Breast epithelium (tissue), 4 donors: ENCODE measurements at places on chromosomes 7 and 10.
A peak's percentile ranks its signal among the peaks of the same experiment; 100 is the strongest.

DNA sequence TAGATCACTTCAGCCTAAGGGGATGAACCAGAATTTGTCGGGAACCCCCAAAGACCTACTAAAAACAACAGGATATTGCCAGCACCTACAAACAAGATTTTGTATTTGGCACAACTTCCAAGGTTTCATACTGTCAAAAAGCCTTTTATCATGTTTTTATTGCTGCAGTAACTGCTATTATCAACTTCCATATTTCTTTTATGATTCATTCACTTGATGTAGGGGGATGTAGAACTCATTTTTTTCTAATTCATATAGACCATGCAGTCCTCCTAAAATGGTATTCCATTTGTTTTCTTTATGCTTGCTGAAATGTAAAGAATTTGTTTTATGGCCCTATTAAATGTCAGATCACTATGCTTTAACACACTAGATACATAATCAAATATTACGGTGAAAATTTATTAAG lies 30.0 kb upstream of the WNT16 start:
- H3K27me3 ChIP-seq, result no peaks in the 10 kb centered on the region
- no peak for DNase-seq
- H3K27ac ChIP-seq, result no peak overlapping the region

- no peak for DNase-seq
- H3K36me3 ChIP-seq, result no peaks in the 10 kb centered on the region
- H3K27me3 ChIP-seq, result no peaks in the 10 kb centered on the region
- H3K4me1 ChIP-seq, result no peaks in the 10 kb centered on the region
- H3K27ac ChIP-seq, result no peak overlapping the region
Measured at GRCh38 chr7:81501220-81501619, 268.6 kb downstream of the HGF start.

DNA sequence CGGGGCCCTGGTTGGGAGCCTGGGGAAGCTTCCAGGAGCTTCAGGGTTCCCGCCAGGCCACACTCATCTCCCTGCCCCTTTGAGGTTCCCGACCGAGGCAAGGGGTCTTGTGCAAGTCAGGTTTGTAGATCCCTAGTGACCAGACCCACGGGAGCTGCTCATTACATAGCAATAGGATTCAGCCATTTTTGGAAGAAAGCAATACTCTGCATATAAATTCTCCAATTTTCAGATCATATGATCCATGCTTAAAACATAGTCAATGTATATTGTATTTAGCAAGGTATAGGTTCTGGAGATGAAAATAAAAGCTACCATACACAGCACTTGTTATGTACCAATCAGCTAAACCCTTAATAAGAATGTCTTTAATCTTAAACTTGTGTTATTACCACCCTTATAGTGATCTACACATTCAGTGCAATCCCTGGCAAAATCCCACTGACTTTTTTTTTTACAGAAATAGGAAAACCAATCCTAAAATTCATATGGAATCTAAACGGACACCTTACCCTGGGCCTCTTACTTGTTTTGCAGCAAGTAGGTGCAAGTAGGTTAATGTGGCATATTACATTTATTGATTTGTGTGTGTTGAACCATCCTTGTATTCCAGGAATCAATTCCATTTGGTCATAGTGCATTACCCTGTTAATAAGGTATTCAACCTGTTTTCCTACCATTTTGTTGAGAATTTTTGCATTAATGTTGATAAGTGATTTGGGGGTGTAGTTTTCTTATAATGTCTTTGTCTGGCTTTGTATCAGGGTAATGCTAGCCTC lies 13.8 kb upstream of the FKBP9 start:
- no peaks in the 10 kb centered on the region for H3K36me3 ChIP-seq
- peak overlapping the region; percentile 88 for H3K27ac ChIP-seq
- H3K4me1 ChIP-seq, result peaks cover 4% of the 10 kb centered on the region
- no peaks in the 10 kb centered on the region for H3K27me3 ChIP-seq

DNA sequence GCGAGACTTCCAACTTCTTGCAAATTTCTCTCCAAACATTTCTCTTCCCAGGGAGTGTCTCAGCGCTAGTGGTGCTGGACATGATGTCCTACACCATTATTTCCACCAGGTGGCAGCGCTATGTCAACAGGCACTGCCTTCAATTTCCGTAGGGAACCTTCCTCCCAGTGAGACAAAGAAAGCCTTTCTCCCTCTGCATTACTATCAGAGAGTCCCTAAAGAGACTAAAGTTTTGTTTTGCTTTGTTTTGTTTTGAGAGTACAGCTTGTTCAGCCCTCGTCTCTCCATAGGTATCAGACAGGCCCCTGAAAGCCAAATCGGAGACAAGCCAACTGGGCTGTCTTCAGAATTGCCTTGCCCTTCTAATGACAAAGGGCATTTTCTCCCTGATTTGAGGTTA lies 44.2 kb upstream of the GGCT start:
- DNase-seq, result peak; percentile 73
- peak overlapping the region; percentile 93 for H3K27ac ChIP-seq
- no peak overlapping the region for H3K4me3 ChIP-seq
- no peaks in the 10 kb centered on the region for H3K36me3 ChIP-seq

- no peak overlapping the region for H3K4me3 ChIP-seq
- H3K4me1 ChIP-seq, result no peaks in the 10 kb centered on the region
- H3K36me3 ChIP-seq, result no peaks in the 10 kb centered on the region
- no peak for DNase-seq
- H3K27ac ChIP-seq, result no peak overlapping the region
Measured at GRCh38 chr10:36349445-36350078, 707.5 kb upstream of the FZD8 start.

DNA sequence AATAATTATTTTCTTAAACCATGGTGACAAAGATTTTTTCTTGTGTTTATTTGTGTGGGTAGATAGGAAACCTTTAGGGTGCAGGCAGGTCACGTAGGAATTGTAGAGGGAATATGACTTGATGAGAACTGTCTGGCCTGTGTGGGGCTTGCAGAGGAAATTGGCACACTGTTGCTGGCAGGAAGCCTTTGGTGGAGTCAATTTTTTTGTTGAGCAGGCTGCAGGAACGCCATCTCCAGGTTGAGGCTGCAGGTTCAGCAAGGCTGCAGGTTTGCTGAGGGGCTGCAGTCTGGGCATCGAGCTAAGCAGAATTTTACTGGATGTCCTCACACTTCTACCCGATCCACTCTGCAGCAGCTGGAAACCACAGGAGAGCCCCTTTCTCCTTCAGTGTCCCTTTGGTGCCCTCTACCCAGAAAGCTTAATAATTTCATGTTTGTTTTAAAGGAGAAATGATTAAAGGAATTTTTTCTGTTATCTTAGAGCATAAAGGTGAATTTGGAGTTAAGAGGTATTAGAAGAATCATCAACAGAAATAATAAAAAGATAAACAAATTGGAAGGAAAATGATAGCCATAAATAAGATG lies 37.0 kb downstream of the TBC1D12 start:
- no peak overlapping the region for H3K27ac ChIP-seq
- H3K4me1 ChIP-seq, result no peaks in the 10 kb centered on the region
- H3K36me3 ChIP-seq, result no peaks in the 10 kb centered on the region

GRCh38 chr7:33593611-33594010 lies 311.7 kb upstream of the BMPER start:
- no peak overlapping the region for H3K27ac ChIP-seq
- no peaks in the 10 kb centered on the region for H3K27me3 ChIP-seq
- H3K4me3 ChIP-seq, result no peak overlapping the region
- no peak for DNase-seq
- H3K4me1 ChIP-seq, result no peaks in the 10 kb centered on the region

GRCh38 chr10:116670706-116671105 lies 50.0 kb downstream of the PNLIPRP2 start:
- no peaks in the 10 kb centered on the region for H3K4me1 ChIP-seq
- no peaks in the 10 kb centered on the region for H3K36me3 ChIP-seq
- no peaks in the 10 kb centered on the region for H3K27me3 ChIP-seq

DNA sequence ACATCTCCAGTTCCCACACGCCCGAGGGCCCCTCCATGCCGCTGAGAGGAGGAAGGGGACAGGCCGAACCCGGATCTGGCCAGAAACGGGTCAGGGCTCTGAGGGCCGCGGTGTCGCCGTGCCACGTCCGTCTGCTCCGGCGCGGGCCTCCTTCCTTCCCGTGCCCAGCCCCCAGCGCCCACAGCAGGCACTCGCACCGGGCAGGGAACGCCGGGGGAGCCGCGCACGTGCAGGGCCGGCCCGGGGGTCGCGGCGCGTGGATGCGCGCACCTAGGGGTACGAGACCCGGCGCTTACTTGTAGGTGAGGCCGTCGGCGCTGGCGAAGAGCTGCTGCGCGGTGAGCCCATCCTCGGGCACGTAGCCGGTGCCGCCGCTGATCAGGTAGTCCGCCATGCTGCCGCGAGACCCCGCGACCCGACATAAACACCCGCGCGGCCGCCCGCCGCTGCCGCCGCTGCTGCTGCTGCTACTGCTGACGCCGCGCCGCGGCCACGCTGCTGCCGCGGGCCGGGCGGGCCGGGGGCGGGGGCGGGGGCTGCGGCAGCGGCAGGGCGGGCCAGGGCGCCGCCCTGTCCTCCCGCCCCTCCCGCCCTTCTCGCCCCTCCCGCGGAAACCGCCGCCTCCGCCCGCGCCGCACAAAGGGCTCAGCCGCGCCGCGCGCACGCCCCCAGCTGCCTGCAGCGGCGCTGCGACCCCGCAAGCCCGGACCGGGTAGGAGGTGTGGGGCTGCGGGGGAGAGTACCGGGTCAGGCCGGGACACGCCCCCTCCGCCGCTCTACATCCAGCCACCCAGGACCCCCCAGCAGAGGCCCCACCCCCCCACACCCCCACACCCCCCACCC lies 4.1 kb downstream of the IMPDH1 start:
- H3K36me3 ChIP-seq, result no peaks in the 10 kb centered on the region
- no peaks in the 10 kb centered on the region for H3K27me3 ChIP-seq
- H3K4me3 ChIP-seq, result peak overlapping the region; percentile 96
- no peak for DNase-seq
- peak overlapping the region; percentile 52 for H3K27ac ChIP-seq

- no peaks in the 10 kb centered on the region for H3K36me3 ChIP-seq
- peak overlapping the region; percentile 65 for H3K27ac ChIP-seq
Measured at GRCh38 chr7:98398567-98399372, 2.1 kb downstream of the BAIAP2L1 start.

DNA sequence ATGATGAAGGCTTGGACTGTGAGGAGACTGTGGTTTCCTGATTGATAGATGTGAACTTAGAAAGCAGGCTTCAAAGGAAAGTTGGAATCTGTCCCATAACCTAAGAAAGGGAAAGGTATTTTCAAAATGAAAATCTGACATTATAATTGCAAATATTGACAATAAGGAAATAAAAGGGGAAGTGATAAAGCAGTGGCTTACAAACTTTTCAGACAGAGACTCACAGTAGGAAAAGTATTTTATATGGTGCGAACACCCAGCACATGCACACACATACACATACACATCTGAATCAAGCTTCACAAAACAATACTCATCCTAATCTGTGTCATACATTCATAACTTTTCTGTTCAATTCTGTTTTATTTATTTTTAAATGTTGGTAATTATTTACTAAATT lies 4.8 kb downstream of the PON1 start:
- H3K27ac ChIP-seq, result no peak overlapping the region
- no peak overlapping the region for H3K4me3 ChIP-seq
- no peaks in the 10 kb centered on the region for H3K36me3 ChIP-seq
- no peak for DNase-seq
- H3K4me1 ChIP-seq, result no peaks in the 10 kb centered on the region

DNA sequence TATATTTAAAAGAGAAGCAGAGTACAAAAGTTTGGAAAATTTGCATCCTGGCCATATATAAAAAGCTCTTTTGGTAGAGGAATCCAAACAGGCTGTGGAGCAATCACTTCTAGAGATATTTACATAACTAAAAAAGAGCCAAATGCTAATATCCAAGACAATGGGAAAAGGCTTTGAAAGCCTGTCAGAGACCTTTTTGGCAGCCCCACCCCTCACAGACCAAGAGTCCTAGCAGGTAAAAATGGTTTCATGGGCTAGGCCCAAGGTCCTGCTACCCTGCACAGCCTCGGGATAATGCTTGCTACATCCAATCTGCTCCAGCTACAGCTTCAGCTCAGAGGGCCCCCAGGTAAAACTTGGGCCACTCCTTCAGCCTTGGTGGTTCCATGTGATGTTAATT lies 430.2 kb upstream of the KCND2 start:
- no peaks in the 10 kb centered on the region for H3K36me3 ChIP-seq
- no peaks in the 10 kb centered on the region for H3K4me1 ChIP-seq
- no peak overlapping the region for H3K4me3 ChIP-seq
- DNase-seq, result no peak

DNA sequence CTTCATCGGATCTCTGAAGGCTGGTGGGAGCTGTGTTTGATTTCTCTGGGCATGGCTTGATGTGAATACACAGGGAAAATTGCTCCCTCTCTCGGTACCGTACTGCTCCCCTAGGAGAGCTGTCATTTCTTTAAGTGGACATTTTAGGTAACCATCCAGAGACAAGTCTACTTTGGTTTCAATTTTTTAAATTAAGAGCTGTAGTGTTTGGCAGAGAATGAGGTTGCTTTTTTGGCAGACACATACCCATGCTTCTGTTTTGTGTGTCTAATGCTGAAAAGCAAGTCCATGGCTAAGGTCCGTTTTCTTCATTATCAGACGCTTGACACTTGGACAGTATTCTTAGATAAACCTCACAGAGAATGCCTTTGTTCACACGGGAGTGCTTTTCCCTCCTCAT lies 61.3 kb upstream of the TRIL start:
- no peak overlapping the region for H3K4me3 ChIP-seq
- DNase-seq, result no peak
- no peaks in the 10 kb centered on the region for H3K36me3 ChIP-seq
- no peaks in the 10 kb centered on the region for H3K27me3 ChIP-seq

DNA sequence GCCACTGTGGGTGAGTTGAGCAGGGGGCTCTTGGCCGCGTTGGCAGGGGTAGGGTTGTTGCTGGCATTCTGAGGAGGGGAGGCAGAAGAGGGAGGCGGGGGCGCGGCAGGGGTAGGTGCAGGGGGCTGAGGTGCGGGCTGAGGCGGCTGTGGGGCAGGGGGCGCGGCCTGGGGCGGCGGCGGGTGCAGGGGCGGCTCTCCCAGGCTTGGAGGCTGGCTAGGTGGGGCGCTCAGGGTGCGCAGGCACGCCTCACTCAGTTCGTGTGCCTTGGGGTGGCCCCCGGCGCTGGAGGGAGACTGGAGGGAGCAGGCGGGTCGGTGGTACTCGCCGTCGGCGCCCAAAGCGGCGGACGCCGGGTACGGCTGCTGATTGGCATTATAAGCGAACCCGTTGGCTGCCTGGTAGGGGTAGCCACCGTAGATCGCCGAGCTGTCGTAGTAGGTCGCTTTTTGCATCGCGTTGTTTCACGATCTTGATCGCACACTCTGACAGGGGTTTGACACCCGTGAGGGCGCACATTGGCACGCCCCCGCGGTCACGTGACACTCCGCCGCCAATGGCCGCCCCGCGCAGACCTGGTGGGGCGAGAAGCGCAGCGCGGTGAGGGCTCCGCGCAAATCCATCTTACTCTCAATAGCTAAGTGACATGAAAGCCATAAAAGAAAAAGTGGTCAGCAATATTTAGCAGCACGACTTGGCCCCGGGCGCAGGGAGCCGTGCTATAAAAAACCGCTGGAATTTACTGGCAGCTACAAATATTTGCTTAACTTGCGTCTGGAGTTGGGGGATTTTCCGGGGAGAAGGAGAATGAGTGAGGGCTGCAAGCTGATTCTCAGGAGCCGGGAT lies 7.9 kb upstream of the HOXA2 start:
- H3K4me1 ChIP-seq, result no peaks in the 10 kb centered on the region
- peak overlapping the region; percentile 100 for H3K27ac ChIP-seq
- no peak for DNase-seq
- no peaks in the 10 kb centered on the region for H3K27me3 ChIP-seq
- no peaks in the 10 kb centered on the region for H3K36me3 ChIP-seq
